ENCODE measurements at places on chromosomes 5 and 9.

DNA sequence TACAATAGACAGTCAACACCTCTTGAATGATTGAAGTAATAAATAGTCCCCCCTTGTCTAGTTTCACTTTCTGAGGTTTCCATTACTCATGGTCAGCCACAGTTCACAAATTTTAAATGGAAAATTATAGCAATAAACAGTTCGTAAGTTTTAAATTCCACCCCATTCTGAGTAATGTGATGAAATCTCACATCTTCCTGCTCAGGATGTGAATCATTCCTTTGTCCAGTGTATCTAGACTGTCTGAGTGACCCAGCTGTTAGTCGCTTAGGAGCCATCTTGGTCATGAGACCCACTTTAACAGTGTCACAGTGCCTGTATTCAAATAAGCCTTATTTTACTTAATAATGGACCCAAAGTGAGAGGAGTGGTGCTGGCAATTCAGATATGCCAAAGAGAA, 311.6 kb upstream of the PRR16 start:
- DNase-seq = no peak

GRCh38 chr9:114588210-114588609, 641 bp downstream of the ATP6V1G1 start:
- DNase-seq = no peak

- DNase-seq = no peak
Observed at GRCh38 chr5:174720612-174721529, 3.5 kb upstream of the MSX2 start.

DNA sequence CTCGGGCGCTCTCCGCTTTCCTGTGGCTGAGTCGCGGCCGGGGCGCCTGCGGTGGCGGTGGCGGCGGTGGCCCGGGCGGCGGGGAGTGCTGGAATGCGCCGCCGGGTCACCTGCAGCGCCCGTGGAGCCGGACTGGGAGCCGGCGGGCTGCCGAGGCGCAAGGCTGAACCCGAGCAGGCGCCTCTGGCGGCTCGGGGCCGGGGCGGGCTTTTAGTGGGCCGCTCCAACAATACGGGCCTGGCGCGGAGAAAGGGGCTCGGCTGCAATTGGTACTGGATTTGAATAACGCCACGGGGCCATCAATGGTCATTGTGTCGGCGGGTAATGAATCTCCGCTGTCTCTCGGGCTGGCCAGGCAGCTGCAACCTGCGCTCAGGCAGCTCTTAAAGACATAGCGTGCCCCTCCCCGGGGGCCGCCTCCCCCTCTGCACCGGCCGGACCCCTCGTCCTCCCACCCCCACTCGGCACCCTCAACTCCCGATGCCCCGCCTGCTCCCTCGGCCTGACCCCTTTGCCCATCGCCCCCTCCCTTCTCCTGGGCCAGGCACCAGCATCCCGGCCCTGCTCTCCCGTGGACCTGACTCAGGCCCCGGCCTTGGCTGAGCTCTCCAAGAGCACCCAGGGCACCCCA, 22.1 kb downstream of the URM1 start:
- DNase-seq = no peak

GRCh38 chr5:73654171-73654811, 28.3 kb downstream of the ARHGEF28 start:
- DNase-seq = no peak

DNA sequence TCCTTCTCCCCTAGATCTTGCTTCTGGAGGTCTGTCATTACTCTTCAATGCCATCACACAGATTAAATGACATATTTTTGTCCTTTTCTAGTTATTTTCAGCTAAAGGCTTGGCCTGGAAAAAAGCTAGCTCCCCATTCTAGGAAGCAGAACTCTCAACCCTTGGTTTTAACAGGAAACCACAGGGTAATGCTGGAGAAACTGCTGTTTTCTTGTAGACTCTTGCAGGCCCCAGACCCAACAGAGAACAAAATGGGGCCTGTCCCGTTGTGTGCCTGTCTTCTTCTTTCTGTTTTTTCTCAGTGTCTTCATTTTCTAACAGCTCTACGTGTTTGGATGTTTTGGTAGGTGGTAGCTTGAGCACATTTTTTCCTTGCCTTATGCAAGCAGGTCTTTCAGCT, 21.5 kb downstream of the DCANP1 start:
- no peak for DNase-seq

DNA sequence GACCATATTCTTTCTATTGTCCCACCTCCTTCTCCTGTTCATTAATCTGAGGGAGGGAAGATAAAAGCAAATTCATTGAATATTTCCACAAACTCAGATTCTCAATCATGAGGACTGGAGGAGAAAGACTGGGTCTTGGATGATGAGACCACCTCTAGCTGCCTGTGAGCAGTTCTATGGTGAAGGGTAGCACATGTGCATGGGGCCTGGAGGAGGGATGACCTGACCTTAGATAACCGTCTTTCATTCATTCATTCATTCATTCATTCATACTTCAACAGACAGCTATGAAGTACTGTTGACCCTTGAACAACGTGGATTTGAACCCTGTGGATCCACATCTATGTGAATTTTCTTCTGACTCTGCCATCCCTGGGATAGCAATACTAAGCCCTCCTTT, 68.4 kb downstream of the MED10 start:
- DNase-seq = no peak

DNA sequence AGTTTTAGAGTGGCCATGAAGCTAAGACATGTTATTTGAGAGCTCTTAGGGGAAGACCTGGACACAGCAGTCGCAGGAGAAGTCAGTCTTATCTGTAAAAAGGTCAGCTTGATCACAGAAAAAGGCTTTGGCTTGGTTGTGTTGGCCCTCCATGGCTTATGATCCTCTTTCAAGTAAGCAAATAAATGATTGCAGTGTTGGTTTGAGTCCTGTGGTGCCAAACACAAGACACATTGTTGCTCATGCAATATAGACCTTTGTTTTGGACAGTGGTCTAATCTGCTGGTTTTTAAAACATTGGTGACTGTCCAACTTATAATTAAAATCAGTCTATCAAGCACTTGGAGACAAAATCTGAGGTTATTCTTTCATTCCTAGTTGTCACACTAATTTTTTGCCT, 54.0 kb downstream of the DOCK8 start:
- DNase-seq = no peak

GRCh38 chr5:54357408-54358058, 47.2 kb upstream of the ARL15 start:
- DNase-seq = no peak

- DNase-seq = no peak
Observed at GRCh38 chr5:139878093-139878492, 82.5 kb downstream of the PSD2 start.

GRCh38 chr9:77731930-77732329, 83.8 kb upstream of the GNA14 start:
- DNase-seq = no peak

DNA sequence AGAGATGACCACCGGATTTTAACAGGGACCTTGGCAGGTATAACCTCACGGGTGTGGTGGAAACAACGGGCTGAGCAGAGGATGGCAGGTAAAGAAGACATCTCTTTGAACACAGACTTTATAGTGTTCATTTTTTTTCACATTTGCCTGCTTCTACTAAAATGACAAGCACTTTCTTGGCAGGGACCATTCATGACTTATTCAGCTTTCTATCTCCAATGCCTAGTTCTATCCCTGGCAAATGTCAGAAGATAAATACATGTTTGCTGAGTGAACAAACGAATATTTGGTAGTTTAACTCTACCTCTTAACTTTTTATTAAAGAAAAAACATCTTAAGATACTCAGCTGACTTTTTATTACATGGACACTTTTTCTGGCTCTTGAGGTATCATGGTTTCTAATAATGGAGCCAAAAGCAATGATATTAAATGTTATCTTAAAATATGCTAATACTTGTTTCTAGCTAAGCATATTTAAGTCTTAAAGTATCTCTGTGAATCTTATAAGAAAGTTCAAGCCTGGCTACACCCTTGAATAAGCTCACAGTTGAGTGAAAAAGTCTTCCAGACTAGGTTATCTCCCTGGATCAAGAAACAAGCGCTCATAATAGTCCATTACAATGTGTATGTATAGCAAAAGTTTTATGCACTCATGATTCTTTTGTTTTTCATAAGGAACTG, 8.5 kb downstream of the ELL2 start:
- DNase-seq = no peak

GRCh38 chr5:96857924-96858323, 18.4 kb upstream of the ERAP2 start:
- DNase-seq = no peak

DNA sequence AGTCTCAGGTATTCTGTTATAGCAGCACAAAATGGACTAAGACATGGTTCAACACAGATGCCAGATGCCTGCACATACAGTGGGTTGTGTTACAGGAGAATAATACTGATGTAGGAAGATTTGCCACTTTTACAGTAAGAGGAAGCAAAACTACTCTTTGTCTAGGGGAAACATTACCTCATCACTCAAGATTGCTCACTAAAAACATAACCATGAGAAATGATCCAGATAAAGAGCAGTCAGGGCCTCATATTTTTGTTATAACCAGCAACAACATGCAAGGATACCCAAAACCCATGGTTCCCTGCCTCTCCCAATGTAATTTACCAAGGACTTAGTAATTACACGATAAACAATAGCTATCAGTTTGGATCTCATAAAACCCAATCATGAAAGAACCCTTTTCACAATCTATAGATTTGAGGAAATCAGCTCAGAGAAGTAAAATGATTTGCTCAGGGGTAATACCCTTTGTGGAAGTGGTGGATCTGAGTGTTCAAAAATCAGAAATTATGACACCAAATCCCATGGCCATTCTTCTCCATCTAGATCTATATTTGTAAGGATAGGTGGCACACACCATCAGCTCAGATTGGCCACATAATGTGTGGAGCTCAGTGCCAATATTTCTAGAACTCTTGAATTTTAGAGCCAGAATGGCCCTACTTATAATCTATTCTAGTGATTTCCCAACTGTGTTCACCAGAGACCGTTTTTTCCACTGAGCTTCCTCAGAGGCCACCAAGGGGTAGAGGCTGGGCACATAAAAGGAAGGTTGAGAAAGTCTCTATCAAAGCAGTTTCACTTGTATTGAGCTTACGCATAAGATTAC, 27.8 kb downstream of the DPYSL3 start:
- no peak for DNase-seq

DNA sequence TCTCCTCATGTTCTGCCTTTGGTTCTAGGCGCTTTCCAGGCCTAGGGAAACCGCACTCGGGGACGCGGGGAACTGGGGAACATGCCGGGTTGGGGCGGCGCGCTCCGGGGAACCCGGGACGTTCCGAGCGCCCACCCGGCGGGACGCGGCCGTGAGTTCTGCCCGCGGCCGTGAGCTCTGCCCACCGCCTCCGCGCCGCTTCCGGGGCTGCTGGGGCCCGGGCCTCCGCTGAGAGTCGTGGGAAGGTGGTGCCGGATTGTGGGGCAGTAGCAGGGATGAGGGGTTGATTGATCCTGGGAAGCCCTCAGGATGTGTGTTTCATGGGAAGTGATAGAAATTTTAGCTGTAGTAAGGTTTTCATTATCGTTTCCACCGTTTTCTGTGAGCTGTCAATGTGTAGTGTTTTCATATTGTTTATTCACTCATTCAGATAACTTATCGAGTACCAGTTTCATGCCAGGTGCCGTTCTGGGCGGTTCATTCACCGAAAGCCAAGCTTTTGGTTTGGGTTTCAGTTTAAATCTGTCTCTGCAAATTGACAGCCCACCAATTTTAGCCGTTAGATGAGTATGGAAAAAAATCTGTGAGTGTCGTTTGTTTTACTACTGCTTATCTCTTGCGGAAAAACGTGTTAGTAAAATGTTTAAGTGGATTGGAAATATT, 657 bp downstream of the MTRR start:
- DNase-seq = peak; percentile 31

GRCh38 chr5:674630-675011, 18.5 kb downstream of the TPPP start:
- no peak for DNase-seq

GRCh38 chr9:121369595-121370265, at the start of gene STOM:
Gene STOM (minus strand): TSS chr9:121370250. CDS start chr9:121370187, 63 bp downstream.
- peak; percentile 46 for DNase-seq

- DNase-seq = no peak
Observed at GRCh38 chr5:173806270-173807035, 81.7 kb upstream of the CPEB4 start.
